ENCODE measurements at places on chromosomes 5 and 9.

GRCh38 chr5:171850324-171850947 is 64.8 kb downstream of the SMIM23 start:
- DNase-seq, result no peak

GRCh38 chr5:179183481-179183880 is 123.3 kb downstream of the ZNF354C start:
- DNase-seq, result no peak

- DNase-seq, result no peak
These were observed 22.2 kb upstream of the ZBTB34 start for GRCh38 chr9:126838055-126838811.

- DNase-seq, result no peak
These were observed 176.0 kb downstream of the HMHB1 start for GRCh38 chr5:143987751-143988560.

DNA sequence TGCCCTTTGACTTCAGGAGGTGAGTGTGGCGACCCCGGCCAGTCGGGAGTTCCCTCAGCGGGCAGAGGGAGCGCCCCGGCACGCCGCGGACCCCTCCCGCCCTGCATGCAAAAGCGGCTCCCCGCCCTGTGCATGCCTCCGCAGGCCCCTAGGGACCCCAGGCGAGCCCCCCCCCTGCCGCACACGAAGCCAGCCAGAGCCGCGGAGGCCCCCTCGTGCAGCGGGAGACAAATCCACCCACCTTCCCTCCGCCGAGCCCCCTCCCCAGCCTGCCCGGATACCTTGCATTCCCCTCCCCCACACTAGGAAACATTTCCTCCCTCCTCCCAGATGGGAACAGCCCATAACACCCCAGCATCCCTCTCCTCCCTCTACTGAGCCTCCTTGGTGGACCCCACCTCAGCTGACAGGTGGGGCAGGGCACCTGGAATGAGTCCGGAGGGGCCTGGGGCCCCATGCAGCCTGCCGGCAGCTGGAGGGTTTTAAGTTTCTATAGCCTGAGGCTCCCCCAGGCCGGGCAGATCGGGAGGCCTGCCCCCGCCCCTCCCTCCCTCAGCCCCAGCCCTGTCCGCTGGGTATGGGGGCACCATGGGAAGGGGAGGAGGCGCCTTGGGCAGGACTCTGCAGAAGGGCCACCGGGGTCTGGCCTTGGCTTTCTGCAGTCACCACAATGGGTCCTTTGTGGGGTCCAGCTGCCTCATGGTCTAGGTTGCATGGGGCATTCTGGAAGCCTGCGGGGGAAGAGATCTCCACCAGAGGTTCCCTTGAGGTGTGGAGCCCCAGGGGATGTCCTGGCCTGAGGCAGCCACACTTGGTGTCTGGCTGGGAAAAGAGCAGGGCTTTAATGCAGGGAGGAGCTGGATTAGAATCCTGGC is 601 bp downstream of the ERGIC1 start:
- DNase-seq, result no peak

- no peak for DNase-seq
These were observed 109.5 kb downstream of the C9orf50 start for GRCh38 chr9:129511285-129511900.
